ENCODE measurements at places on chromosomes 12 and 14.
A peak's percentile ranks its signal among the peaks of the same experiment; 100 is the strongest.

GRCh38 chr14:77459072-77459723, 1.3 kb downstream of the AHSA1 start:
- peak; percentile 10 for DNase-seq

DNA sequence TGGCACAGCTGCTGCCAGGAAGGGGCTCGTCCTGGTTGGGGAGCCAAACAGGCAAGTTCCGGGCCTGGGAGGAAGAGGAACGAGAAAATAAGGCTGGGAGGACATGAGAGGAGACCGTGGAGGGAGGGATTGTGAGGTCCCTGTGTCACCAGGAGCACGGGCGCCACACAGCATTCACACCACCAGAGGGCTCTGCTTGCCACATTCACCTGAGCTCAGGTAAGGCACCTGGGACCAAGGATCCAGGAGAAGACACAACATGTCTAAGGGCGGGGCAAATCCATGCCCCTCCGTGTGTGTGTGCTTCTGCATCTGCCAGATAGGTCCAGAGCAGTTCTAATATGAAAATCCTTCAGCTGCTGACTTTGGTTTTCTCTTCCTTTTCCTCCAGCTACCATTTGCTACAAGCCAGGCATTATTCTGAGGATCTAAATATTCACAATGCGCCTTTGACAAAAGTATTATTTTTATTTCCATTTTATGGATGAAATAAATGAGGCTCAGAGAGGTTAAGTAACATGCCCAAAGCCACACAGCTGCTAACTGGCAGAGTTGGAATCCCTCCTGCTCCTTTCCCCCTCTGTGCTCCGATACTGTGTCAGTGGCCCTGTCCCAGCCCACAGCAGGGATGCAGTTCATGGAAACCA, 14.6 kb downstream of the RAPGEF3 start:
- DNase-seq: peak; percentile 38

DNA sequence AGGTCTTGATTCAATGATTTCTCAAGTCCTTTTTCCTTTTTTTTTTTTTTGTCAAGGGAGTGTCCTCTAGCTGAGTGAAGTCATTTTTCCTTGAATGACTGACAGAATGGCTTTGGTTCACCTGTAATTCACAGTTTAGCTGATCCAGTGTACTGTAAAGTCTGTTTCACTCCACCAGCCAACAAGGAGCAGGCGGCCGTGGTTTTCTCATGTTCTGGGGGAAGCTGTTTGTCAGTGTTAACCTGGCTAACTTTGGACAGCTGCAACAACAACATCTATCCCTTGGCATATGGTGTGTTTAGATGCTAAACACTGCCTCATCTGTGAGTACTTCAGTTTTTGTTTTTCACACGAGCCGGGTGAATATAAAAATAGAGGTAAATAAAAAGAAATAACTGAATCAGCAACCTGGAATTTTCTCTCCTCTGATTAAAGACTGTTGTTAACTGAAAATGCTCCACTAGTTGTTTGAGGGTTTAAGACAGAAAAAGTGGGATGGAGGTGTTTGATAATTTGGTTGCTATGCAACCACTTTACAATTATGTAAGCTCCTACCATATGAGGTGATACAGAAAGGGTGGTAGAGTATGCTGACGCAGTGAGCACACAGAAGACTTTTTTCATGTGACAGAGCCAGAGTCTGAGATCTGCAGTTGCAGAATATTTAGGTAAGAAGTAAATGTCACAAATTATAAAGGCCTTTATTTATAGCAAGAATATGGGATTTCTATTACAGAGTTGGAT, 50.3 kb upstream of the SLC2A13 start:
- no peak for DNase-seq

- DNase-seq: no peak
Observed at GRCh38 chr14:93084866-93085857, 30.6 kb downstream of the ITPK1 start.

GRCh38 chr14:68974759-68975347, 4.2 kb downstream of the ACTN1 start:
- no peak for DNase-seq

GRCh38 chr12:19440916-19441315, 1.6 kb downstream of the AEBP2 start:
- DNase-seq: no peak

- DNase-seq: no peak
Observed at GRCh38 chr14:38174711-38175110, 33.0 kb upstream of the SSTR1 start.

GRCh38 chr14:28690029-28690692, 76.4 kb upstream of the FOXG1 start:
- no peak for DNase-seq

- no peak for DNase-seq
Observed at GRCh38 chr12:70698345-70698744, 61.1 kb upstream of the PTPRB start.

DNA sequence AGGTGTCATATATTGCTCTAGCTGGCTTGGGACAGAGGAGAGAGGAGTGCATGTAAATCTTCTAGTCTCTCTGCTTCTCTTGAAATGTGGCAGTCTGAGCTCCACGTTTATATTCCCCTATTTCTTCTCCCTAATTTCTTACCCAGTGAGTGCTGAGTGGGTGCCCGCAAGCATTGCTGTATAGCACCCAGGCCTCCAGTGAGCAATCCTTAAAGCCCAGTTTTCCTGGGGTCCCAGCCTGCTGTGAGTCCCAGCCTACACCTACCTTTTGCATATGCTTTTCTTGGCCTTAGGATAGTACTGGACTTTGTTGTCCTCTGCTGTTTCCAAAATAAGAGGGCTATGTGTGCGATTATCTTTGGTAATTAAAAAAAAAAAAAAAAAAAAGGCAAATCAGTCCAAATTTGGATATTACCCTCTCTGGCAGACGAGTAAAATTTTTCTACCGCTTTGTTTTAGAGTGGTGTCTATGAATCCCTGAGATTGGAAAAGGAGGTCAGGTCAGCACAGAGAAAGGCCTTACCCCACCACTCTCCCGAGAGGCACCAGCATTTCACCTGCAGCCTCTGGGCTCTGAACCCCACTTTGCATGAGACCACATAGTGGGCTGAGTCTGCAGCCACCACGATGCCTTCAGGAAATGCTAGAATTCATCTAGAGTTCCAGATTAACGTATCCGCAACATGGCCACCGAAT, 1.1 kb downstream of the MGST1 start:
- DNase-seq: no peak

DNA sequence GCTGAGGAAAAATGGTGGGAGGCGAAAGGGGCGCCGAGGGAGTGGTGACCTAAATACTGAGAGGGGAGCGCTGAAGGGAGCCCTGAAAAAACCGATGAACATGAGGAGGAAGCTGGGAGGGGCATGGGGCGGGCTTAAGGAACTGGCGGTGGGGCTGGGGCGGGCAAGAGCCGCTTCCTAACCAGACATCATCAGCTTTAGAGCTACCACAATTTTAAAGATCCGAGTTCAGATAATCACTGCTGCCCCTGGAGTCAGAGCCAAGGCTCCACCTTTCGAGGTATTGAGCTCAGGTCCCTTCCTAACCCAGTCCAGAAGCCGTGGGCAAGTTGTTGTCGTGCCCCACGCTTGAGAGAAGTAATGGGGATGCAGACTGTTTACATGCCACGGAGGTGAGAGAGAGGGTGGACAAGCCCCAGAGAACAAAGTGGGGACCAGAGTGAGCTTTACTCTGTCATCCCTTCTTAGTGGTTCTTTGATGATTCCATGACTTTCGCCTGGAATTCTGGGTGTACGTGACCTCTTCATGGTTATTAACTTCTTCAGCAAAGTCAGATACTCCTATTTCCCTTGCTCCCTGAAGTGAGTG, 393 bp downstream of the ORMDL2 start:
- no peak for DNase-seq

DNA sequence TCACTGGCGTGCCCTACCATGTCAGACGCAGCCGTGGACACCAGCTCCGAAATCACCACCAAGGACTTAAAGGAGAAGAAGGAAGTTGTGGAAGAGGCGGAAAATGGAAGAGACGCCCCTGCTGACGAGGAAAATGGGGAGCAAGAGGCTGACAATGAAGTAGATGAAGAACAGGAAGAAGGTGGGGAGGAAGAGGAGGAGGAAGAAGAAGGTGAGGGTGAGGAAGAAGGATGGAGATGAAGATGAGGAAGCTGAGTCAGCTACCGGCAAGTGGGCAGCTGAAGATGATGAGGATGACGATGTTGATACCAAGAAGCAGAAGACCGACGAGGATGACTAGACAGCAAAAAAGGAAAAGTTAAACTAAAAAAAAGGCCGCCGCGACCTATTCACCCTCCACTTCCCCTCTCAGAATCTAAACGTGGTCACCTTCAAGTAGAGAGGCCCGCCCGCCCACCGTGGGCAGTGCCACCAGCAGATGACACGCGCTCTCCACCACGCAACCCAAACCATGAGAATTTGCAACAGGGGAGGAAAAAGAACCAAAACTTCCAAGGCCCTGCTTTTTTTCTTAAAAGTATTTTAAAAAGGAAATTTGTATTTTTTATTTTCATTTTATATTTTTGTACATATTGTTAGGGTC, 13.2 kb downstream of the TRIP11 start:
- no peak for DNase-seq

DNA sequence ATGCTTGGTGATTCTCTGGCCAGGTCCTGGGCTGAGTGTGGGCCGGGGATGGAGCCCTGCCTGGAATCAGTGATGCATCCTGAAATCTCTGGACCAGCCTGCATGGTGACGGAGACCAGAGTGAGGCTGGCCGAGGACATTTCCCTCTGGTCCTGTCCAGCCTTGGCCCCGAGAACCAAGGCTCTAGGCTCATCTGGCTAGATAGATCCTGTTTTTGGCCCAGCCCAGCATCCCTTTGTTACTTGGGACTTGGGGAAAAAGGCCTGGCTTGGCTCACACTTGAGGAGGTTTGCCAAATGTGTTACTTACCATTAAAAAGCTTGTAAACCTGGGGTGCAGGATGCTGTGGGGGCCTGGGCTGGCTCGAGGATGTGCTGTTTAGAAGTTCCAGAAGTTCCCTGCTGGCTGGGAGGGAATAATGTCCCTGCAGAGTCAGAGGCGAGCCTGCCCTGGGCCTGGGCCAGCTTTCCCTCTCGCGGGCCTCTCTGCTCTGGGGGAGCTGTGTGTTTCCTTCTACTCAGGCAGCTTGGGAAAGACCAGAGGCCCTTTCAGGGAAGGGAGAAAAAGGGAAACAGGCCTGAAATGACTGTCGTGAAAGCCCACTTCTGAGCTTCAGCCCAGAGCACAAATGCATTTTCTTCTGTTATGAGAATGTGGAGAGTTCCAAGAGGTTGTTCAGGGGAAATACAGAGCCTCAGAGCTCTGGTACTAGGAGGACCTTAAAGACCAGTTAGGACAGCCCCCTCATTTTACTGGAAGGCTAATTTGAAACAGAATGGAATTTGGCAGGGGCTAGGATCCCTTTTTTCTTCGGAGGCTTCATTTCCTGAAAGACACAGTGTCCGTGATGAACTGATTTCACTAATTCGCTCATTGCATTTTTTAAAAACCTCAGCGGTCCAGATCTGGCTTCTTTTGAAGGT, 47.2 kb upstream of the CTDSP2 start:
- no peak for DNase-seq

GRCh38 chr12:121217063-121217462, 7.1 kb downstream of the P2RX4 start:
- DNase-seq: no peak

GRCh38 chr14:103260629-103261124, 73.4 kb upstream of the EIF5 start:
- DNase-seq: no peak

DNA sequence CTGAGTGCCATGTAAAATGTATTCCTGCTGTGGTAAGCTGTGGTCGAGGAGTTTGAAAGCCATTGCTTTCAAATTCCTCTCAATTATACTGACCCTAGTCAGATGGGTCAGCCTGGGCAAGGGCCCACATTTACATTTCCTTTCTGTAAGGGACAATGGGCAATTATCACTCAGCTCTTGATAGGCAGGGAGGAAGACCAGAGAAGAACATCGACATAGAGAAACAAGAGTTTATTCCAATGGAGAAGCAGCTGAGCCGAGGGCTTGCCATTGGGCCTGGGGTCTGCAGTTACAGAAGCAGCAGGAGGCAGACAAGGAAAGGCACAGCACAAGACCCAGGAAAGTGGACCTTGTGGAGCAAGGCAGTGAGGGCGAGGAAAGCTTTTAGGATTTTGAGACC, 9.7 kb downstream of the NRIP2 start:
- no peak for DNase-seq

DNA sequence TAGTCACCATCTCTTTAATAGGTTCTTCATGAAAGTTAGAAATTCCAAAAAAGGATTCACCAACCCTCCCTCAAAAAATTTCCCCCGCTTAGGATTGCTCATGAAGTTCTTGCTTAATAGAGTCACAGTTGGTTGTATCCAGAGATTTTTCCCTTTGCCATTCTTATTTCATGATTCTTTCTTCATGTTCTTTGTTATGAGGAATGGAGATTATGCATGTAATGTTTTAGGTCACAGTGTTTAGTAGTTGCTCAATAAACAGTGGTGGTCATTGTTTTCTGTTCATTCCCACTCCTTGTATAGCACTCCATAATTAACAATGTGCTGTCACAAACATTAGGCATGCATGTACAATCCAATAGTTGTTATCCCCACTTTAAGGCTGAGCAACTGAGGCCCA, 51.2 kb upstream of the RTRAF start:
- DNase-seq: no peak

DNA sequence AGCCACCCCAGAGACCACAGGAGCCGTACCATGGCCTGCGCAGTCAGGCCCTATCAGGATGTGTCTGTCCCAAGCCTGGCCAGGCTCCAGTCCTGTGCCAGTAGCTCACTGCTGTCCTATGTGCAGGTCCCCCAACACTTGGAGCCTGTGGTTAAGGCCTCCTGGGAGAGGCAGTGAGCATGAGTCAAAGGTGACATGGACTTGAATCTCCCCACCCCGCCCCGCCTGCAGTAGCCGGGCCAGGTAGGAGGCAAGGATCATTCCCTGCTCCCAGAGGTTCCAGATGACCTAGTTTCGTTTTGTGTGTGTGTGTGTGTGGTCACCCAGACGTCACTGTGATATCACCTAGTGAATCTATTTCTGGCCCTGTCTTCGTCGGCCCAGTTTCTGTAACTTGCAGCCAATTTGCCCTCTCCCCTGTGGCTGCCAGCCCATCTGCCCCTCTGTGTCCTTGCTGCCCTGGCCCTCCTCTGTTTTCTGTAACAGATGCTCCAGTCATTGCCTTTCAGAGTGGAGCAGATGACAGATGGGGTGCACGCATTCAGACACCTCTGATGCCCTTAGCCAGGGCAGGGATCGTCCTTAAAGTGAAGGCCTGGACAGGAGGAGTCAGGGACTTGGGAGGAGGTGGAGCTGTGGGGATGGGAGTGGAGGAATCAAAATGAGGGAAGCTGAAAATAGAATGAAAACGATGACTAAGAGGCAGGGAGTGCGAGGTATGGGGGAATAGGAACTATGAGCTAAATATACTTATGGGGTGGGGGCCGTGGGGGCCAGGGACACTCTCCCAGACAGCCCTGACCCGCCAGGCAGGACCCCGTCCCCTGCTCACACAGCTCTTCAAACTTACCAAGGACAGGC, 37.4 kb downstream of the SLC6A12 start:
- no peak for DNase-seq

GRCh38 chr14:39431416-39432178, 636 bp downstream of the FBXO33 start:
- peak; percentile 8 for DNase-seq

GRCh38 chr12:98591209-98591608, 2.3 kb upstream of the SLC25A3 start:
- no peak for DNase-seq

GRCh38 chr12:13060581-13060980, 16.4 kb downstream of the FAM234B start:
- no peak for DNase-seq

Measured in activated CD8-positive, alpha-beta memory T cell treated with anti-CD3 and anti-CD28 coated beads for 4 hours (primary cell).